Stimulated activated CD4-positive, alpha-beta T cell treated with anti-CD3 and anti-CD28 coated beads, Interleukin-1b, Interleukin-23, amount 100 ng/mL, for 48 hours (primary cell): ENCODE measurements at places on chromosomes 11 and 22.

GRCh38 chr22:49040111-49040510 is 787.6 kb downstream of the BRD1 start:
- no peak for DNase-seq

DNA sequence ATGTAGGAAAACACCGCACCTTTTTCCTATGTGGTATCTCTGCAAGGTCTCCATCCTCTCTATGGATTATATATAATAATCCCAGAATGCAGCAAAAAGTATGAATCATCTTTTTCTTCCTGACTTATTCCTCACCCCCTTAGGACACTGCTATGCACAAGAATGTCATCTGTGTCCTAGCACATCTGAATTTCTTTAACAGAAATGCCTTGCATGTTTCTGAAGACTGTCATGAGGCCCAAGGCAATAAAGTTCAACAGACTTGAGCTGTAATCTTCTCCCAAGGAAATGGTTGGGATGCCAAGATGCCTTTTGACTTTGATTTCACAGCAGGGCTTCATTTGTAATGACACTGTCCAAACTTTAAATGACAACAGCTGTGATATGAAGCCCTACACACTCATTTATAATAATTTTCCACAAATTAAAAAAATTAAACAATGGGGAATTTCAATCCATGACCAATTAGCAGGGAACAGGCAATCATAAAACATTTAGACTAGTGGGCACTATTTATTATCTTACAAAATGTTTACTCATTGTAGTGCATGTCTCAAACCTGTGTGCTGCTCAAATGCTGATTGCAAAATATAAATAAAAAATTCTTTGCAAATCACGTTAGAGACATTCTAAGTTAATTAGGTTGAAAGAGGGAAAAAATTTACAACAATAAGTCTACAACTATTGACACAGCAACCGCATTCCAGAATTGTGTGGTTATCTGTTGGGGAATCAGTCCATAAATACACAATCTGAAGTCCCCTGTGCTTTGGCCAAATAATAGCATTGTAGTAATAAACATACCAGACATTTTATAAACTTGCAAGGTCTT is 242.3 kb downstream of the SWAP70 start:
- no peak for DNase-seq

DNA sequence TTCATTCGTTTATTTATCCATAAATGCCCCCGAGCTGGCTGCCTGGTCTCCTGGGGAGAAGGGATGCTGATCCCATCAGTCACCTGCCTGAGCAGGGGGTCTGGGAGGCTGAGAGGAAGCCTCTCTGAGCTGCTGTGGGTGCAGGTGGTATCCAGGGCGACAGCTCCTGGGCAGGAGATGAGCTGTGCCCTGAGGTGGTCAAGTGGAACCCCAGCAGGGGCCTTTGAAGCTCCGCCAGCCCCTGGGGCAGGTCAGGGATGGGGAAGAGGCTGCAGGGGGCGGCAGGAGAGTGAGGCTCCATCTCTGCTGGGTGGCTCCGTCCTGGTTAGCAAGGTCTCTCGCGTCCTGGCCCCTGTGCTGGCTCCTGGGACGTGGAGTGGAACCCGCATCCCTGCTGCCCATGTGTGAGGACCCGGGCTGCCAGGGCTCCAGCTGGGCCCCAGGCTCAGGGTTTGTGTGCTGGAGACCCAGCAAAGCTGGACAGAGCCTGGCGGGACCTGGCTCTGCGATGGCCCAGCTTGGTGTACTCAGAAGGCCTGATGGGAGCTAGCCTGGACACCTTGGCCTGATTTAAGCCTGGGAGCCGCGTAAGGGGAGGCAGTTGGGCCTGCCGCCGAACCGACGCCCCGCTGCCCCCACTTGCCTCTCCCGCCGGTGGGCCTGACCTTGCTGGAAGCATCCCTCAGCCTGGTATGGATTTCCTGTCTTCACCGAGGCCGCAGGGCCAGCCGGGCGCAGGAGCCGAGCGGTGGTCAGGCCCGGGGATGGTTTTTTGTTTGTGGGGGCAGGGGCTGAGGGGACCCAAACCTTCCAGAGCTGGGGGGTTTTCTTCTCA is 44.5 kb downstream of the RTN4R start:
- no peak for DNase-seq

- DNase-seq: no peak
These were observed 667.5 kb downstream of the NTM start for GRCh38 chr11:132037956-132038355.

- no peak for DNase-seq
These were observed 61.0 kb downstream of the NCAM1 start for GRCh38 chr11:113022262-113022661.

GRCh38 chr11:120441592-120441991 is 70.0 kb upstream of the GRIK4 start:
- no peak for DNase-seq

DNA sequence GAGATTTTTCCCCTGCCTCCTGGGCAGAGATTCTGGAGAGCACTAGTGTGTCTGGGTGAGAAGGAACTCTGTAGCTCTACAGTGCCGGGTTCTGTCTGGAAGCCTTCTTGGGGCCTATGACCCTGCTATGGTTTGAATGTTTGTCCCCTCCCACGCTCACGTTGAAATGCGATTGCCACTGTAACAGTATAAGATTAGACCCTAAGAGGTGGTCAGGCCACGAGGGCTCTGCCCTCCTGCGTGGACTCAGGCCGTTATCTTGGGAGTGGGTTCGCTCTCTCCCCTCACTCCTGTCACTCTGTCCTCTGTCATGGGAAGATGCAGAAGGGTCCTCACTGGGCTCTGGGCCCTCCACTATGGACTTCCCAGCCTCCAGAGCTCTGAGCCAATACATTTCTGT is 3.5 kb downstream of the AP5B1 start:
- DNase-seq: no peak
